ENCODE measurements at places on chromosomes 4 and X.
A peak's percentile ranks its signal among the peaks of the same experiment; 100 is the strongest.

DNA sequence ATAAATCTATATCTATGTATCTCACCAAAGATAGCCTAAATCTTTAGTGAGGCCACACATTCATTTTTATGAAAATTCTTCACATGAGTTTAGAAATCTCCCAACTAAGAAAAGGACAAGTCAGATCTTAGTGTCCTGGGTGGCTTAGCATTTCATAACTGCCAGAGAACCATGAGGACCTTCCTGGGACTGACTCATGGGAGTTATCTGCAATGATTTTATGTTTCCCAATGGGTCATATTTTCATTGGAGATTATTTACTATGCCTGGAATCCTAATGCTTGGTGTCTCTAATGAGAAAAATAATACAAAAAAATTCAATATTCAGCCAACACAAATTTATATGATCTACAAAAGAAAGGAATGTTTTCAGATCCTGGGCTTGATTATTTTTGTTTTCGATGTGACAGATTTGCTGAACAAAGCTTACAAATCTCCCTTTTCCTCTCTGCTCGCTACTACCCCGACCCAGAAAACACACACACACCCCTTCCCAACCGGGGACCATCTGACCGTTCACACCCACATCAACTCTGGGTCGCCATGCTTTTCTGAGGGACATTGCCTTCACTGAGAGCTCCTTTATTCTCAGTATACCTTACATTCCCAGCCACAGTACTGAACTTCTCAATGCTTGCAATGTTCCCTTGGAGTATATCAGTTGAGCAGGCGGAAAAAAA, 40.1 kb downstream of the SORBS2 start:
- no peak for DNase-seq

DNA sequence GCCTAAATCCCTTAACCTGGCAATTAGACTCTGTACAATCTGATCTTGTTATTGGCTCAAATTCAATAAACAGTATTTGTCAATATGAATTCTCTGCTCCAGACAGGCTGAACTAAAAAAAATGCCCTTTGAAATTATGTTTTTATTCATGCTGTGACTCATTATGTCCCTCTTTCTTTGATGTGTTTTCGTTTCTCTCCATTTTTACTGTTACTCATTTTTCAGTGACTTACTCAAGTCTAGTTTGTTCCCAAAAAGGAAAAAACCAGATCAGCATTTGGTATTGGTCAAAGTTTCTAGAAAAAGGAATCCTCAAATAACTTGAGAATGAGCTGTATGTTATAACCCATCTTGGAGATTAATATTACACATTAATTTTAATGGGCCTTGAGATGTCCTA, 40.4 kb downstream of the UNC5C start:
- DNase-seq: no peak

GRCh38 chrX:107678957-107679740, 50.8 kb downstream of the PRPS1 start:
- no peak for DNase-seq

DNA sequence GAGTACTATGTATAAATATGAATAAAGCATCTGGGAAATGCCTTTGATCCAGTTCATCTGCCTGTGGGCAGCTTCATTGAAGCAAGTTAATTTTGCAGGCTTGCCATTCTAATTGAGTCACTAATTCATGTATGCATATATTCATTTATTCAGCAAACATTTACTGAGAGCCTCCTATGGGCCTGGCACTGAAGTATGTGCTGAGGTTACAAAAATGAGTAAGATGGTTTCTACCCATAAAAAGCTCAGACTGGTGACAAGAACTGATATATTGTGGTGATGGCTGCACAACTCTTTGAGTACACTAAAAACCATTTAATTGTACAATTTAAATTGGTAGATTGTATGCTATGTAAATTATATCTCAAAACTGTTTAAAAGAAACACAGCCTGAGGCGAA, 1.1 kb upstream of the MRPL1 start:
- peak; percentile 24 for DNase-seq

- DNase-seq: no peak
Measured at GRCh38 chr4:25769251-25769650, 93.5 kb downstream of the SEL1L3 start.

GRCh38 chr4:87240341-87240740, 19.9 kb upstream of the KLHL8 start:
- no peak for DNase-seq

GRCh38 chrX:129039176-129039575, 484.1 kb downstream of the SMARCA1 start:
- no peak for DNase-seq

GRCh38 chr4:172686021-172686420, 482.6 kb upstream of the GALNT7 start:
- no peak for DNase-seq

DNA sequence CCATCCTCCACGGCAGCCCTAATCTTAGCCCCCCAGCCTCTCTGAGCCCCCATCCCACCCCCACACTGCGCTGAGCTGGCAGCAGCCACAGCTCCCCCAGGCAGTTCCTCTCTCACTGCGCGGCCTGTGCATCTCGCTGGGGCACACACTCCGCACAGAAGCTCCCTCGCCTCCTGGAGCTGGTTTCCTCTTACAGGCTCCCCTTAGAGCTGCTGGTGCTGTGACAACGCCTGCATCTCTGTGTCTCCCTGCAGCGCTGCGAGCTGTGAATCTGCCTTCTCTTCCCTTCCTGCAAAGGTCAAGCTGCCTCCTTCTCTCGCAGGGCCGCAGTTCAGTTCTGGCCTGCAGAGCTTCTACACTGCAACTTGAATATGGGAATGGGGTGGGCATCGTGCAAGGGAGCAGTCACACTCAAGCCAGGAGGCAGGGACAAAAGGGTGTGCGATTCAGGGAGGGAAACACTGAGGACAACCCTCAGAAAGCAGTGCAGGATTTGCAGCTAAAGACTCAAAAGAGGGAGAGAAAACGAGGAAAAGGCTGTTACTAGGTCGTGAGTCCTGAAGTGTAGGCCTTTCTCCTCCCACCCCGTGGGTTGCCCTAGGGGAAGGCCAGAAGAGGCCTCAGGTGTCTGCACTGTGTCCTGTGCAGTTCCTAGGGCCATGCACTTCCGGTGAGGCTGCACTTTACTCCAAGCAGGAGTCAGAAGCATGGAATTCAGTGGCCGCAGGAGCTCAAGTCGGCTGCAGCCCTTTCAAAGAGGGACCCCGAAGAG, 87.0 kb downstream of the BCOR start:
- DNase-seq: no peak

DNA sequence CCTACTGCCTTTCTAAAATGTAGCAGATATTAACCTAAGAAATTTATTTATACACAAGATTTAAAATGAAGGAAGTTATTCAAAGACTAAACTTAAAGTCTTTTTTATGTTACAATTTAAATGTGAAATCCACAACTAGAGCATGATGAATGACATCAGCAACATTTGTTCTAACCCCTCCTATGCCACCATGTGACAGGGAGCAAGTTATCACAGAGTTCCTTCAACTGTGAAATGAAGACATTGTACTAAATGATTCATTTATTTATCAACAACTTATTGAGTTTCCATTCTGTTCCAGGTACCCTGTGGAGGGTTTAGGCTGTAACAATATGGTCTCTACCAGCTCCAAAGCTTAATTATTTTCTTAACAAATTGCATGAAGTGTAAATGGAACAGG, 76.9 kb downstream of the SLC39A8 start:
- no peak for DNase-seq

Data from GM12864 (cell line).